ENCODE measurements at places on chromosomes 4 and X.

DNA sequence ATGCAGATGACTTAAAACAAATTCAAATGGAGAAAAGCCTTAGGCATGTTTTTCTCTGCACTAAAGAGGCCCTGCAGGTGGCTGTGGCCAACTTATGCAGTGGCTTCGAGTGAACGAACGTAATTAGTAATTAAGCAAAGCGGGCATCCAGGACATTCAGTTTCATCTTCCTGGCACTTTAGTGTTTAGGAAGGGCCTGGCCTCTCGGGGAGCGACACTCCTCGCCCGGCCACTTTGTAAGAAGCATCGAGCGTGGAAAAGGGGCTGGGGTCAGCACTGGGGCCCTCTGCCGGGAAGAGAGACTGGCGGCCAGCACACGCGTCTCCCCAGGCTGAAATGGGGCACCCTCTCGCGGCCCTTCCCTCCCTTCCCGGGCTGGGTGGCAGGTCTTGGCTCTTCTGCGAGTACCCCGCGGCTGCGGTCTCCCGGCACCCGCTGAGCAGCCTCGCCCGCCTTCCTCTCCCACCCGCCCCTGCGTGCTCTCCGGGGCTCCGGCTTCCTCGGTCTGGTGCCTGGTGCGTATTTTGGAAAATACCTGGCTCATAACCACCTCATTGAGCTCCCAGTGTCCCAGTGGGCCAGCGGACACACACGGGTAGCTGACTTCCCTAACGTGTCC, 677 bp upstream of the CYP4V2 start:
- DNase-seq = no peak

DNA sequence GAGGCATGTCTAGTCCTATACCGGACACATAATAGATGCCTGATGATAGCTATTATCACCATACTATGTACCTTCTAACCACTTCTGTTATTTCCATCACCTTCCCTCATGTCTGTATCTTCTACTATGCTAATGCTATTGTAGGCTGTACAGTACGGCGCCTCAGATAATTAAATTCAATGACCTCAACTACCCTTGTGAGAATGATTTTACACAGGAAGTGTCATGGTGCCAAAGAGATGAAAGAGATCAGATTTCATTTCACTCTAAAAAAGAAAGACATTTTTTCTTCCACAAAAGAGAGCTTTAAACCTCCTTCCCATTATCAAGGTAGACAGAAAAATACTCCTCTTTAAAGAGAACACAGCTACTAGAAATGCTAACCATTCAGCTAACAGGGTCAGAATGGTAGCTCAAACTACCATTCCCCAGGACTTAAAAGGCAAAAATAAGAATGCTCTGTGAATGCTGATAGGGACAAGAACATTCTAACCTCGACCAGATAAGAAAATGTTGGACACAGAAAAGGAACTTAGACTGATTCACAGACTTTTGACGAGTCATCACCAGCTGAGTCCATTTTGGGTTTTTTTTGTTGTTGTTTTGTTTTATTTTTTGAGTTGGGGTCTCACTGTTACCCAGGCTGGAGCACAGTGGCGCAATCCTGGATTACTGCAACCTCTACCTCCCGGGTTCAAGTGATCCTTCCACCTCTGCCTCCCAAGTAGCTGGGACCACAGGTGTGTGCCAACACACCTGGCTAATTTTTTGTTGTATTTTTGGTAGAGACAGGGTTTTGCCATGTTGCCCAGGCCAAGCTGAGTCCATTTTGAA, 99.2 kb upstream of the RAPGEF2 start:
- DNase-seq = no peak

GRCh38 chr4:176653401-176654220, 139.1 kb downstream of the VEGFC start:
- no peak for DNase-seq

DNA sequence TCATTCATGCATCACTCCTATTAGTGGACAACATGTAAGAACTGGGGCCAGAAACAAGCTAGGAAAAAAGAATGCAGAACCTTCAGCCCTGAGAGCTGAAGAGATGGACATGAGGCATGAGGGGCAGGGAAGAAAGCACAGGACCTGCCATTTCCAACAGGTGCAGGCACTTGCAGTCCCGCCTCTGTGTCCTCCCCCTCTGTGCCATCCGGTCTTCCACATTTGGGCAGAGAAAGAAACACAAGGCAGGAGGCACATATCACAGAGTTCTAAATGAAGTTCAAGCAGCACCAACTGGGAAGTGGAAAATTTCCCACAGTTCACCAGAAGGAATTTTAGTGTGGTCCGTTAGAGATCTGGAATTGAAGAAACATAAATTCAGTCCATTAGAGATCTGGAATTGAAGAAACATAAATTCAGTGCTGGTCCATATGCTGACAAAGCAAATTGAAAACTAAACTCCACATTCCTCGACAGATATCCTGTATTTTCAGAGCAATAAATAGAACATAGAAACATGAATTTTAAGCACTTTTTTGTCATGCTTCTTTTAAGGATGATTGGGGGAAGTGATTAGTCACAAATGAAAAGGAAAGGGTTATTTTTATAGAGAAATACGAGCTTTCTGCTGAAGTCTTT, 57.2 kb upstream of the DAPP1 start:
- DNase-seq = no peak

GRCh38 chr4:164212134-164212533, 541.8 kb upstream of the SMIM31 start:
- no peak for DNase-seq

Data from cortex of kidney (tissue), 1 donor.